Stimulated activated CD4-positive, alpha-beta T cell treated with anti-CD3 and anti-CD28 coated beads, Interleukin-4, amount 100 ng/mL, for 4 hours (primary cell): ENCODE measurements at places on chromosomes 1 and 21.

DNA sequence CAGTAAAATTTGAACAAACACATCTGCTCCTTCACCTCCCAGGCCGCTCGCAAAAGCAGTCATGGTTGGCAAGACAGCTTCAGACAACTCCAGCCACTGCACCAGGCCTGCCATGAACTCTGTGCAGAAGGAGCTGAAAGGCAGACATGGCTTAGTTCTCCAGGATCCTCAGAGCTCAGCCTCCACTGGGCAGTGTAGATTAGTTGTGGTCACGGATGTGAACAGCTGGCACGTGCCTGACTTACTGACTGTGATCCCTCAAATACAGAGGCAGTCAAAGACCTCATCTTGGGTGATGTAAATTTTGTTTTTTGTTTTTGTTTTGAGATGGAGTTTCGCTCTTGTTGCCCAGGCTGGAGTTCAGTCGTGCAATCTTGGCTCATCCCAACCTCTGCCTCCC is 28.4 kb downstream of the TMCO4 start:
- DNase-seq: no peak

DNA sequence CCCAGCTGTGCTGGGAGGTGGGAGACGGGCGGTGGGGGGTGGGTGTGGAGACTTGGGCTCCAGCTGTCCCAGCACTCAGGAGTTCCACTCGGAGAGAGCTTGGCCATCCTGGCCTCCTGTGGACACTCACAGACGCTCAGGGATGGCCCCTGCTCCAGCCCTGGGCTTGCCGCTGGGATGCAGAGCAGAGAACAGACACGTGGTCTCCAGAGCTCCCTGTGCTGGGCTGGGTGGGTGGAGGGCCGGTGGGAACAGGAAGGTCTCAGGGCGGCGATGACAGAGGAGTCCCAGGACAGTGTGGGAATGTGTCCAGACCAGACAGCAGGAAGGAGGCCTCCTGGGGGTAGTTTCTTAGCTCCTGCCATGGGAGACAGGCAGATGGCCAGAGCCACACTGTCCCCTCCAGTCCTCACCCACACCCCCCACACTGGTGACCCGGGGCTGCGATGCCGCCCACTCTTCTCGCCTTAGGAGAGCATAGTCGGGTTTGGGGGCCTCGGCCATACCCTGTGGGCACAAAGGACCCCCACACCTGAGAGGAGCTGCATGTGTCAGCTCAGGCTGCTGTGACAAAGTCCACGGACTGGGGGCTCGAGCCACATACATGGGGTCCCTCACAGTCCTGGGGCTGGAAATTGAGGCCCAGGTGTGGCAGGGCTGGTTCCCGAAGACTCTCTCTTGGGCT is 2.0 kb downstream of the KRTAP10-9 start:
- no peak for DNase-seq

GRCh38 chr1:48208251-48208650 is 14.3 kb upstream of the SLC5A9 start:
- no peak for DNase-seq

GRCh38 chr1:184533915-184534314 is 147.1 kb downstream of the C1orf21 start:
- no peak for DNase-seq

DNA sequence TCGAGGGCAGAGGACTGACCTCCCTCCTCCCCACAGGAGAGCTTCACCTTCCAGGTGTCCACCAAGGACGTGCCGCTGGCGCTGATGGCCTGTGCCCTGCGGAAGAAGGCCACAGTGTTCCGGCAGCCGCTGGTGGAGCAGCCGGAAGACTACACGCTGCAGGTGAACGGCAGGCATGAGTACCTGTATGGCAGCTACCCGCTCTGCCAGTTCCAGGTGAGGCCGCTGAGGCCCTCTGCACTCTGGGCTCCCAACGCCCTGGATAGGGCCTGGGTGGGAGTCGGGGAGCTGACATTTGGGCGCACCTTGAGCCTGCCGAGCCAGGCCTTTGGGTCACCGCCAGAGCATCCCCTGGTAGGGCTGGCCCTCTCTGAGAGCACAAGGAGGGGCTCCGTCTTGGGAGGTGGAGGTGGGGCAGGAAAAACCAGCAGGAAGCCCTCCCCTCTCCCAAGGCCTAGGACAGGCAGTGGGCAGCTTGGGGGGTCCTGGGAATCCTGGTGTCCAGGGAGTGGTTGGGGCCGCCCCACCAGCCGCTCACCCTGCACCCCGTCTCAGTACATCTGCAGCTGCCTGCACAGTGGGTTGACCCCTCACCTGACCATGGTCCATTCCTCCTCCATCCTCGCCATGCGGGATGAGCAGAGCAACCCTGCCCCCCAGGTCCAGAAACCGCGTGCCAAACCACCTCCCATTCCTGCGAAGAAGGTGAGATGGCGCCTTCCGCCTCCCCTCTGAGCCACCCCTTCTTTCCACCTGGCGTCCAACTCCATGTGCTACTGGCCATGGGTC is 65.1 kb downstream of the PIK3CD start:
- DNase-seq: no peak

DNA sequence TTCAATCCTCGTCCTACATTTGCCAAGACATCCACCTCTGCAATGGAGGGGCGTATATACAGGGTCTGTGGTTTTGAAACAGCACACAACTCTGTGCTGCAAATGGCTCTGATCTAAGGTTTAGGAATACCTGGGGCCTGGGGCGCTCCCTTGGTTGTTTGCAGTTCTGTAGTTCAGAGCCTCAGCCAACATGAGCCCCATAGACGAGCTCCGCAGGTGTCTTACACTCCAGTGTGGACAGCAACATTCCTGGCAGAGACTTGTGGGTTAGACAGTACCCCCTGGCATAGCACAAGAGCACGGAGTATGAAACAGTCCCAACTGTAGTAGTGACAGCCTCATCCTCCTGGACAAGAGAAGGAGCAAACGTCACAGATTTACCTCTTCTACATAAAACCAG is 120.3 kb upstream of the BARHL2 start:
- no peak for DNase-seq

DNA sequence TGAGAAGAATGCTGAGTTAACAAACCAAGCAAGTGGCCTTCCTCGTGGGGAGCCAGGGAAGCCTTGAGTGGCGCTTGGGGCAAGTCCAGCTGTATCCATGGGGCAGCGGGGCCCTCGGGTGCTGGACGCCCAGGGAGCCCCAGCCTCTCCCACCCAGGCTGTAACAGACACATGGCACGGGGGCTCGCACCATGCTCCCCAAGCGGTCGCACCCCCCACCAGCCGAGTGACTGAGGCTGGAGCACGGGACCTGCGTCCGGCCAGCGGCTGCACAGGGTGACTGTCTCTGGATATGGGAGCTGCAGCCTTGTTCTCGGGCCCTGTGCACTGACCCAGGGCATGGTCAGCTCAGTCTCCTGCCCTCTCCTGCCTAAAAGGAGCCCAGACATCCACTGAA is 53.9 kb upstream of the ACTRT2 start:
- DNase-seq: no peak

DNA sequence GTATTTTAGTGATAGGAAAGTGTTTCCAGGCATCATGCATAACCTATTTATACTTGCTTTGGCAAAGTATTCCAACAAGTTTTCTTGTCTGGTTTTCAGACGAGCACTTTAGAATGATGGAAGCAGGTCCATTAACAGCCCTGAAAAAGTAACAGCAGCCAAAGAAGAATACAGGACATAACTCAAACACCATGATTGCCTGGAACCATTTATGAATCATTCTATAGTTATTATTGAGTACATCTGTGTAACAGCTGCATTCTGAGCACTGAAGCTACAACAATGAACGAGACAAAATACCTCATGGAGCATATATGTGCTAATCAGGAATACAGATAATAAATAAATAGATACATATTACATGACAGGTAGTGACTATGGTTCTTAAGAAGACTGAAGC is 12.6 kb downstream of the IL10RB start:
- no peak for DNase-seq

DNA sequence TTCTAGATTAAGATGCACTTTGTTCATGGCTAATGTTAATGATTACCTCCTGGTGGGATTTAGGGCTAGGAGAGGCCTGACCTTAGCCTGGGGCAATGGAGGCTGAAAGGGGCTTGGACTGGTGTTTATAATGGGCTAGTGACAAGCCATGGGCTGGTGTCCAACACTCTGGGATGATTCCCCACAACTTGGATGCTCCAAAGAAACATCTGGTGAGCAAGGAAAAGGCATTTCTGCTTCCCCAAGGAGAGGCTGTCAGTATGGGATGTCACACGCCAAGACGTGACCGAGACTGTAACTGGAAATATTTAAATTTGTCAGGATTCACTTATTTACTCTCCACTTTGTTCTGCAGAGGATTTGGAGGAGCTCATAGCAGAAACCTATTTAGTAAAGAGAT is 45.2 kb downstream of the PTPRU start:
- no peak for DNase-seq

GRCh38 chr1:242770366-242770765 is 245.9 kb upstream of the PLD5 start:
- DNase-seq: no peak

DNA sequence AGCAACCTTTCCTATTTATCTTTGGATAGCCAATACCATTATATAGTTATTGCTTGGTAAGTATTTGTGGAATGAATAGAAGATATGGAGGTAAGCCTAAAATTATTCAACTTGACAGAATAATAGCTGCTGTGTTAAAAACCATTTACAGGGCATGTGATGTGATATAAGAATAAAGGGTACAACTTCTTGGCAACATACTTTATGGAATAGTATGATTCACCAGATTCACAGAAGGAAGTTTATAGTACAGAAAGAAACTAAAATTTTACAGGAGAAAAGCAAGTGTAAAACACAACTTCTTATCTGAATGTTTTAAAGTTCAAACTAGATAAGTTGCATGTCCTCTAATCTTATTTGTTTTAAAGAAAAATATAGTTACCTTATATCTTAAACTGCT is 186.4 kb upstream of the ZRANB2 start:
- DNase-seq: no peak

- no peak for DNase-seq
Observed at GRCh38 chr1:38546636-38547035, 312.9 kb downstream of the RRAGC start.

GRCh38 chr1:65425697-65426096 is 5.2 kb downstream of the LEPR start:
- no peak for DNase-seq

GRCh38 chr1:226722240-226722900 is 16.7 kb downstream of the ITPKB start:
- no peak for DNase-seq

GRCh38 chr1:226047495-226047894 is 15.0 kb upstream of the H3-3A start:
- DNase-seq: no peak

- no peak for DNase-seq
Observed at GRCh38 chr1:25193229-25193628, 39.1 kb downstream of the SYF2 start.

GRCh38 chr21:43572446-43572845 is 86.8 kb downstream of the HSF2BP start:
- no peak for DNase-seq

GRCh38 chr1:41447995-41448770 is 36.3 kb downstream of the EDN2 start:
- DNase-seq: no peak

- DNase-seq: no peak
Observed at GRCh38 chr1:38041936-38042834, 4.4 kb downstream of the POU3F1 start.

DNA sequence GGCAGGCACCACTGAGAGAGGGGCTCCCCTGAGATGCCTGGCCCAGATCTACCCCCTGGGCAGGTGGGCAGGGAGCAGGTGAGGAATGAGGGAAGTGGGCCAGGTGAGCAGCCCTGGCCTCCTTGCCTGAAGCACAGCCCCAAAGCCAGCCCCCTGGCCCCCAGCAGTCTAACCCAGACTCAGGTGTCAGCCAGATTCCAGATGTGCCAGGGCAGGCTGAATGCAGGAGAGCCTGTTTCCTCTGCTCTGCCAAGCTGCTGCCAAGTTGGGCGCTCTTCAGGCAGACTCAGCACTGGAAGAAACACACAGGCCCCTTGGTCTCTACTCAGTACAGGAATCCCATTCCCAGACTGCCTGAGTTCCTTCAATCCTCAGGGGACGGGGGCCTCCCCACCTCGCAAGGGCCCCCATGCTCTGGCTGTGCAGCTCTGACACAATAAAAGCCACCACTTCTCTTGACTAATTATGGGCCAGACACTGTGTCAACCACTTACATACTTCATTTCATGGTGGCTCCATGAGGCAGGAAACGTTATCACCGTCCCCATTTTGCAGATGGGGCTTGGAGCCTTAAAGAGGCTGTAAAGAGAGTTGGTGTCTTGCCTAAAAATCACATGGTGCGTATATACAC is 20.4 kb downstream of the ARHGEF19 start:
- DNase-seq: no peak

DNA sequence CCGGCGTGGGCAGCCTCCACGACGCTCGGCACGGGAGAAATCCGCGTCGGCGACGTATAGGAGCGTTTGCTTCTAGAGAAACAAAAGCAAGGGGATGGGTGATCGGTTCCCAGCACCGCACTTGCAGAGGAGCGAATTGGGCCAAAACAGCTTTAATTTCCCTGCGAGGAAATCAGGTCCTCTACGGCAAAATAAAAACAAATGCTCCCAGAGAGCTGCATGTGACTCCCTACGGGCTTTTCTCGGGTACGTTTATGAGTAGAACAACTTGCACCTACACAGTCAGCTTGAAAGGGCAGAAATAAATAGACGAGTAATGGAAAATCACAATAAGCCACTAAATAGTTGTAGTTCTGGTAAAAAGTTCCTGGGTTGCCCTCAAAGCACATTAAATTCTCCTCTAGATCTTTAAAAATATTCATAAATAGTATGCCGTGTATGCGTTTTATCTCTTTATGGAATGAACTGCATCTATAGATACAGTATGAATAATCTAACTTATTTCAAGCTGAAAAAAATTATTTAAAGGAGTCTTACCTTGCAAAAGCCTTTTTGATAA is 1.2 kb downstream of the NHLH2 start:
- no peak for DNase-seq

DNA sequence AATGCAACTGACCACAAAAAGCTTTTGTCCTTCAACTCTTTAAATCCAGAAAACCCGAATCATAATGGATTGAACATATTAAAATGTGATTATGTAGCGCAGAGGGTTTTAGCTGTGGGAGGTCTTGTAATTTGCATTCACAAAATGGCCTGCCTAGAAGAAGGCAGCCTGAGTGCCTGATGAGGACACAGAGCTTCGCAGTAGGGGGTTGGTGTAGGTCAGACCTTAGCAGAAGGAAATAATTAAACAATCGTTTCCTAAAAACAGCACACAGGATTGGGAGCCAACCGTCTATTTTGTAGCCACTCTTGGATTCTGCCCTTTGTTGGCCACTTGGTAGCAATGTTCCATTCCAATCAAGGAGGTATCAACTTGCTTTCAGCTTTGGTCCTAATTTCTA is 195.7 kb upstream of the KIAA0040 start:
- DNase-seq: no peak
